Activated CD4-positive, alpha-beta T cell treated with anti-CD3 and anti-CD28 coated beads, Interleukin-2, amount 10 ng/mL, durations not matched to agents 24 days and 14 days (primary cell): ENCODE measurements at places on chromosomes 4 and X.

DNA sequence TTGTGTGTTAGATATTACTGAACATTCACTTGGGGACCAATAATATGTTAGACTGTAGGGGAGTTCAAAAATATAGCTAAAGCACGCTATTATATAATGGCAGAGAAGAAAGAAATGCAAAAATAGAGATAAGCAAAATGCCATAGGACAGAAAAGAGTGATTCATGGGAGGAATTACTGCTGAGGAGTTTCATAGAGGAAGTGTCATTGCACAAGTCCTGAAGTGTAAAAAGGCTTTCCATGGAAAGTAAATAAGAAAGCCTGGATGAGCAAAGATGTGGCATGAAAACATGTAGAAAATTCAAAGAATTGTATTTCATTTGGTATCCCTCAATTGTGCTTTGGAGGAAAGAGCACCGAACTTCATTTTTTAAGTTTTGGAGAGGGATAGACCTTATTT is 14.5 kb downstream of the HMGB2 start:
- DNase-seq, result no peak

- DNase-seq, result no peak
Measured at GRCh38 chr4:39450618-39451017, 8.1 kb downstream of the RPL9 start.

GRCh38 chr4:3637326-3638016 is 105.2 kb upstream of the LRPAP1 start:
- no peak for DNase-seq

DNA sequence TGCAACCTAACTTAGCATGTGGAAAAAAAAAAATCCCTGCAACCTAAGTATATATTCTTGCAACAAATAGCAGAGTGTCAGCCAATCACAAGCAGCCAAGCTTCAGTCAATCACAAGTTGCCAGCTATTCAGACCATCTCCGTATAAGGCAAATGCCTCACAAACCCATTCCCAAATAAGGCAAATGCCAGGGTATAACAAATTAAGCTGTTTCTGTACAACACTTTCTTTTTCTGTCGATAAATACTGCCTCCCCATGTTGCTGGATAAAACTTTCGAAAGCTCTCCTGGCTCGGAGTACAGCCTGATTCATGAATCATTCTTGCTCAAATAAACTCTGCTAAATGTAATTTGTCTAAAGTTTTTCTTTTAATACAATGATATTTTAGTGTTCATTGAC is 460.7 kb upstream of the SMIM31 start:
- DNase-seq, result no peak

- DNase-seq, result no peak
Measured at GRCh38 chr4:98773638-98774037, 115.2 kb upstream of the TSPAN5 start.

DNA sequence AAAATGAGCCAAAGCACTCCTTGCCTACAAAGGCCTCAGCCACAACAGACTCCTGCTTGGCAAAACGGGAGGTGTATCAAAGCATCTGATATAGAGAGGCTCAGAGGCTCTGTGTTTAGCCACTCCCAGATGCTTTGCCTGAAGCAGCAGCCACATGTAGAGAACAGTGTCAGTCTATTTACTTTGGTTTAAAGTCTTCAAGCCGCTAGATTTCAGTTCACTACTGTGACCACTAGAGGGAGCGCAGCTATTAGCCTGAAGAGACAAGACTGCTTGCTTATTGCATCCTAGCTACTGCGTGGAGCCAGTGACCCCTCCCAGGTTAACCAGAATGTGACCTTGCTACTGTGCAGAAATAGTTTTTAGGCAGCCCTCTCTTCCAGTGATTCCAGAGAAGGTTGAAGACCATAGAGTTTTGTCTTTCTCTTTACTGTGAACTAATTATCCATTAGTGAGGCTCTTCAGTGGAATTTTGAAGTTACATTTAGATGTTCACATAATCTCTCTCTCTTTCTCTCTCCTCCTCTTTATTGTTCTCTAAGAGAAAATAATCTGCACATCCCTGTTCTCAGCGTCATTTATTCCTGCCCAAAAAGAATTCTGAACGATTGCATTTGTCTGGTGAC is 39.3 kb downstream of the BMP3 start:
- DNase-seq, result peak; percentile 86

DNA sequence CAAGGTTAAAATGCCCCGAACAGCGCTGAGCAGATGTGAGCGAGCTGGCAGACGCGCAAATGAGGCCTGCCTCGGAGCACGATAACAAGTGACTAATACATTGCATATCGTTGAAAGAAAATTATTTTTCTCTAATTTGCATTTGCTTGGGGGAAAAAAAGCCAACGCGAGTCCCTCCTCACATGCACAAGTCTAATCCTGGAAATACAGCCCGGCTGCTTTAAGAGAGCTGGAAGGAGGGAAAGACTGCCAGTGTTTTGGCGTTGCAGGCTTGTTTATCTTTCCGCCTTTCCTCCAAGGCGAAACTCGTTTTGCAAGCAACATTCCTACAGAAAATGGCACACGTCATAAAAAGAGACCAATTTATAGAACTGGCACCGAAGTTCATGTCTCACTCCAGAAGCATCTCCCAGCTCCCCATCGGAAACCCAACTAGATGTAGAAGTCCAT is 12.6 kb downstream of the BCOR start:
- DNase-seq, result no peak

- DNase-seq, result no peak
Measured at GRCh38 chr4:76105652-76106051, 31.1 kb downstream of the ART3 start.
